ENCODE measurements at places on chromosomes 2 and 18. TPM values are rescaled to one million over a fixed set of nuclear protein-coding genes. Genes with fewer than 3 reads are reported as not detected.

Gene SLC40A1
- 41.4 TPM for total RNA-seq

Gene CCT4
- total RNA-seq, result 154 TPM

Gene MAB21L4
- not detected for total RNA-seq

Gene TMEM178A
- 1.0 TPM for total RNA-seq

Gene UGT1A4
- total RNA-seq, result not detected
